ENCODE measurements at places on chromosomes 3 and 15. TPM values are rescaled to one million over a fixed set of nuclear protein-coding genes. Genes with fewer than 3 reads are reported as not detected.

The NSMCE3 gene
- 7.7 TPM for total RNA-seq

The SLCO2A1 gene
- total RNA-seq = 2.2 TPM

The SPTBN5 gene
- 8.5 TPM for total RNA-seq

The SYNM gene
- total RNA-seq = 5.7 TPM

The ANKRD63 gene
- total RNA-seq = 0.22 TPM

The GPR176 gene
- total RNA-seq = 46.4 TPM

The PODXL2 gene
- 4.4 TPM for total RNA-seq

The COL6A5 gene
- total RNA-seq = not detected

The OR4M2 gene
- not detected for total RNA-seq

The SLC6A6 gene
- 25.5 TPM for total RNA-seq

The CYP8B1 gene
- not detected for total RNA-seq

The XCR1 gene
- total RNA-seq = not detected

The ST3GAL6 gene
- total RNA-seq = 36.7 TPM

The NR1I2 gene
- not detected for total RNA-seq

The NPAP1 gene
- total RNA-seq = not detected

The KAT2B gene
- 18.2 TPM for total RNA-seq

The RYR3 gene
- under 0.01 TPM for total RNA-seq

The ISLR gene
- total RNA-seq = 0.07 TPM

The GATM gene
- 0.66 TPM for total RNA-seq

The PPARG gene
- total RNA-seq = 6.0 TPM

The BNC1 gene
- 12.8 TPM for total RNA-seq

The DGKG gene
- total RNA-seq = 0.13 TPM

The CMTM7 gene
- 35.0 TPM for total RNA-seq

The FOXL2 gene
- total RNA-seq = 0.13 TPM

The DLEC1 gene
- total RNA-seq = 0.14 TPM
